AML-193 (cell line): ENCODE measurements at places on chromosomes 11 and 22.

GRCh38 chr11:60931917-60932316 is 7.7 kb downstream of the TMEM132A start:
- DNase-seq = no peak

DNA sequence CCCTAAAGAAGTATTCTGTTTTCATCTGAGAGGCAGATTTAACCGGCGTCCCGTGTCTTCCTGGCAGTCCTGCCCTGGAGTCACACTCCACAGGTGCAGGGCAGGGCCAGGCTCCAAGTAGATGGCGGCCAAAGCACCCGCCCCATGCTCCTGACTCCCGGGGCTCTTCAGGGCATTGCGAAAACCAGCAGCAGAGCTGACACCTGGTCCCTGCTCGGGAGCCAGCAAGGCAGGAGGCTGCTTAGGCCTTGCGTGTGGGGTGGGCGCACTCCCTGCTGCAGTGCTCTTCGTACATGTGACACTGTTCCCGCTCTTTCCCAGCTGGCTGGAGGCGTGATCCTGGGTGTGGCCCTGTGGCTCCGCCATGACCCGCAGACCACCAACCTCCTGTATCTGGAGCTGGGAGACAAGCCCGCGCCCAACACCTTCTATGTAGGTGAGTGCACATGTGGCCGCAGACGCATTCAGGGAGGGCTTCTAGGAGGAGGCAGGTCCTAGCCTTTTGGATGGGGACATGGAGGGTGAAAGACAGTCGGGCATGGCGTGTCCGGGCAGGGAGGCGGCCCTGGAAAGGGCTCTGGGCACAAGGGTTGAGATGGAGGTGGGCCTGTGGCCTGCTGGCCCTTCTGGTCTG is 10.3 kb upstream of the TSSC4 start:
- no peak for DNase-seq

DNA sequence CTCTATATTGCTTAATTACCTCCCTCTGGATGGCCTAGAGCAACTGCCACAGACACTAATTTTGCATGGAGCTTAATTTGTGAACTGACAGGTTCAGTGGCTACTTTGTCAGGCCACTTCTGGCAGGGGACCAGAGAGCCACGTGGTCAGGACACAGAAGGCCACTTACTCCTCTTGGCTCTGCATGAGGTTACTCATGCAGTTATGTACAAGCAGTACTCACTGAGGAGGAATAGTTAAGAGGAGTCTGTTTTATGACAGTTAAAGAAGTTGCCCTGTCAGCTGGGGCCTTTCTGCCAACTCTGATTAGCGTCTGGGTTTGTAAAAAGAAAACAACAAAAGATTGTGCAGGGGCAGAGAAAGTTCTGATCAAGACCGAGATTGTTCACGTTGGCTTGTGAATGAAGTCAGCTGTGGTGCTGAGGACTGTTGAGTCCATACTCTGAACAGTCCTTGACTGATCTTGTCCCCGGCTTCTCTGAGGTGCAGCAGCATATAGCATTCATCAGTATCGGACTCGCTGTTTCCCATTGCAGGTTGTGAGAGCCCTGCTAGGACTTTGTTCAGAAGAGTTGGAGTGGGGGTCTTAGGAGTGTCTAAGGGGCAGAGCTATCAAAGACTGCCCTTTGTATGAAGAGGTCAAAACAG is 41.4 kb downstream of the PPFIBP2 start:
- DNase-seq = no peak

DNA sequence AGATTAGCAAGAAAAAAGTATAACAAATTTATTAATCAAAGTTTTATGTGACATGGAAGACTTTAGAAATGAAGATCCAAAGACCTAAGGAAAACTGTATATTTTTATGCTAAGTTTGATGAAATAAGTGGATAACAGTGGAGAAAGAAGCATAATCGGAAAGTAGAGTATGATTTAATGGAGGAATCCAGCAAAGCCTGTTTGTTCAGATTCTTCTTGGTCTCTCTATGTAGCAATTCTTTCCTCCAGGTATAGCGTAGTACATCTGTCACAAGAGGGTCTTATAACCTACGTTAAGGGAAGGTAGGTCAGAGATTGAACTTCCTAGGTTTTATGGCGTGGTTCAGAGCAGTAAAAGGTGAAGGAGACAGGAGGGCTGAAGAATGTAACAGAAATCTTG is 600.6 kb upstream of the CHORDC1 start:
- DNase-seq = no peak

DNA sequence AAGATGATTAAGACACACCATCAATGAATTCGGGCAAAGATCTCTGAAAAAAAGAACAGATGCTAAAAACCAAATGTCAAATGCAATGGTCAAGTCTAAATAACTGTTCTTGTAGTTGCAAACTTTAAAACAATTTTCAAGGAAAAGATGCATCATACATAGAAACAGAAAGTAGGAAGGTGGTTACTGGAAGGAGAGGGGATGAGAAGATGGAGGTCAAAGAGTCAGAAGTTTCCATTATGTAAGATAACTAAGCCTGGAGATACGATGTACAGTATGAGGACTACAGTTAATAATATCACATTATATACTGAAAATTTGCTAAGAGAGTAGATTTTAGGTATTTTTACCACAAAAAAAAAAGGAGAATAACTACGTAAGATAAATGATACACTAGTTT is 27.1 kb downstream of the CWF19L2 start:
- DNase-seq = no peak

GRCh38 chr11:36019005-36019596 is 75.2 kb downstream of the LDLRAD3 start:
- DNase-seq = no peak

- DNase-seq = no peak
Observed at GRCh38 chr11:28043930-28044709, 63.8 kb downstream of the KIF18A start.

DNA sequence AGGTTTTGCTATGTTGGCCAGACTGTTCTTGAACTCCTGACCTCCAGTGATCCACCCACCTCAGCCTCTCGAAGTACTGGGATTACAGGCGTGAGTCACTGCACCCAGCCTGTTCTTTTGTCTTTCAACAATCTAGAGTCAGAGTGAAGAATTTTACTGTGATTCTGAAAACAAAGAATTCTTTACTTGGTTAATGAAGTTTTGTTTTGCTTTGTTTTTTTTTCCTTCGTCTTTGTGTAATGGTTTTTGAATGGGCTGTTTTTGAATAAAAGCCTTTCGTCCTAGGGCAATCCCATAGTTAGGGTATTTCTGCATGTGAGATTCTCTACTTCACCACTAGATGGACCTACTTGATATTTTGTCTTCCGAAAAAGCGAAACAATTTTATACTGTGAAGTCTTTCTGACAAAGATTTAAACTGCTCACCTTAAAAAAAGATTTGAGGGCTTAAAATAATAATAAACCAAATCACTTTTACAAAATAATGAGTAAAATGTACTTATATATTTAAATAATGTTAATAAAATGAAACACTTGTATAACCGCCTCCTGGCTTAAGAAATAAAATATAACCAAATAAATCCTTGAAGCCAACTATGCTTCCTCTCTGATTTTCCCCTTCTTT is 43.4 kb upstream of the SC5D start:
- peak; percentile 49 for DNase-seq

DNA sequence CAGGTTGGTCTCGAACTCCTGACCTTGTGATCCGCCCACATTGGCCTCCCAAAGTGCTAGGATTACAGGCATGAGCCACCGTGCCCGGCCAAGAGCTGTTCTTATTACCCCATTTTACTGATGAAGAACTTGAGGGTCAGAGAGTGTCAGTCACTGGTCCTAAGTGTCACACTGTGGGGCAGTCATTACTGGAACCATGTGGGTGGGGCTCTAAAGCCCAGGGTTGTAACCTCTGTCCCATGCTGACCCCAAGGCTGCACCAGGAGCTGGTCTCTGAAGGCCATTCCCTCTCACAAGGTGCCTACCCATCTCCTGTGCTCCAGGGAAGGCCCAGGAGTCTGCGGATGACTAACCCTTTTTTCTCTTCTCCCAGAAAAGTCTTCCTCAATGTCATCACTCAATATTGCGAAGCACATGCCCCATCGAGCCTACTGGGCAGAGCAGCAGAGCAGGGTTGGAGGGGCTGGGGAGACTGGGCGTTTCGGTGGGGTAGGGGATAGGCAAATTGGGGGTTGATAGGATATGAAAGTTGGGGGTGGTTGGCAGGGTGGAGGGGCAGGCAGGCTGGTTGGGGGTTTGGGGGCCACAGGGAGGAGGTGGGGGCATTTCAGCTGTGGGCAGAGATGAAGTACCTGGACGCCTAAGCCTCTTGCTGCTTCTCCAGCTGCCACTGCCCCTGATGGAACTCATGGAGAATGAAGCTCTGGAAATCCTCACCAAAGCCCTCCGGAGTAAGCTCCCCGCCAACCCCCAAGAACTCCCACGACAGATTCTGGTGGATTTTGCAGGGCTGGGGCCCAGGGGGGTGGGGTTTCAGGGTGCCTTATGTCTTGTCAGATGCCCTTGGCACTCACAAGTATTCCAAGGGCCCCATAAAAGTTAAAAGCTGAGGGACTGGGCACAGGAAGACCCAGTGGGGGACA is 2.0 kb upstream of the ESRRA start:
- DNase-seq = no peak

- DNase-seq = peak; percentile 15
Observed at GRCh38 chr11:134260503-134260902, 7.1 kb downstream of the ACAD8 start.

GRCh38 chr11:74450318-74450717 is 17.0 kb downstream of the KCNE3 start:
- no peak for DNase-seq

GRCh38 chr11:13152736-13153541 is 124.7 kb upstream of the BMAL1 start:
- no peak for DNase-seq

DNA sequence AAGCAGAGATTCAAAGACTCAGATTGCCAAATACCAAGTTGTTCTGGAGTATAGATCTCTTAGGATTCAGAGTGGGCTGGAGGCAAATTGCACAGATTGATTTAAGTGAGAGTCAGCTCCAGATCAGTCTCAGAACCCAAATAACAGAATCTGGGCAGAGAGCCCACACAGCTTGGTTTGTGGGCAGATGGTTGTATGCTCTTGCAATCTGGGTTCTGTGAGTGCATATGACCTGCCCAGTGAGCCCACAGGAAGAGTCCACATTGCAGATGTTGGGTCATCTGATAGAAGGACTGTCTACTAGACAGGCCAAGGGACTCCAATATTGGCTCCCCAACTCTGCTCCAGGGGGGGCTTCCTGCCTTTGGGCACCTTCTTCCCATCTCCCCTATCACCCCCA is 65.9 kb downstream of the ADAMTS15 start:
- no peak for DNase-seq

DNA sequence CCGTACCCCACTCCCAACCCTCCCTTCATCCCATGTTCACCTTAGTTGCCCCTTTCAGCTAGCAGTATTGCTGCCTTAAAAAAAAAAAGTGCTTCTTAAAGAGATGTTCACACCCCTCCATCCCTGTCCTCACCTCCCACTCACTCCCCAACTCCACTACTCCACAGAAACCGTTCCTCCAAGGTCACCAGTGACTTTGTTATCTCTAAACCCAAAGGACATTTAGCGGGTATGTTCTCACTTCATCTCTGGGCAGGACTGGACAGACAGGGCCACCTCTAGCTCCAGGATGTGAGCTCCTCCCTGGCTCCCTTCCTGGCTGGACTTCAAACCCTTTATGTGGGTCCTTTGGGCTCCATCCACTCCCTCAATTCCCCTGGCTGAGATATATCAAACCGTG is 6.4 kb upstream of the RCOR2 start:
- DNase-seq = no peak

GRCh38 chr11:65611028-65611757 is 2.8 kb downstream of the MAP3K11 start:
- DNase-seq = peak; percentile 77

DNA sequence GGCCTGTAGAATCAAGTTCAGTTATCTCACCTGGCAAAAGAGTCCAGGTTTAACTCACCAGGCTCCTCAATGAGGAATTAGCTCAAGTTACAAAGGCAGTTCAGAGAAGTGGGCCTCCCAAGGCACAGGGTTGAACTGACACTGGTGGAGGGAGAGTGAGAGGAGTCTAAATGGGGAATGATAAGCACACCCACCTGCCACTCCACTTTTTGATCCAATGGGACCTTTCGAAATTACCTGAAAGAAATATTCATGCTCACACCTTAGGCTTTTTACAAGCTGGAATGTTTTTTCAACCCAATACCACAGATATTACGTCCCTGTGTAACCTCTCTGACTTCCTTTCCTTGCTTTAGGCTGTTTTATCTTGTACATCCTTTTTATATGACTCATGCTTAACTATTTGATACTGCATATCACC is 642.7 kb upstream of the TENM4 start:
- DNase-seq = no peak

DNA sequence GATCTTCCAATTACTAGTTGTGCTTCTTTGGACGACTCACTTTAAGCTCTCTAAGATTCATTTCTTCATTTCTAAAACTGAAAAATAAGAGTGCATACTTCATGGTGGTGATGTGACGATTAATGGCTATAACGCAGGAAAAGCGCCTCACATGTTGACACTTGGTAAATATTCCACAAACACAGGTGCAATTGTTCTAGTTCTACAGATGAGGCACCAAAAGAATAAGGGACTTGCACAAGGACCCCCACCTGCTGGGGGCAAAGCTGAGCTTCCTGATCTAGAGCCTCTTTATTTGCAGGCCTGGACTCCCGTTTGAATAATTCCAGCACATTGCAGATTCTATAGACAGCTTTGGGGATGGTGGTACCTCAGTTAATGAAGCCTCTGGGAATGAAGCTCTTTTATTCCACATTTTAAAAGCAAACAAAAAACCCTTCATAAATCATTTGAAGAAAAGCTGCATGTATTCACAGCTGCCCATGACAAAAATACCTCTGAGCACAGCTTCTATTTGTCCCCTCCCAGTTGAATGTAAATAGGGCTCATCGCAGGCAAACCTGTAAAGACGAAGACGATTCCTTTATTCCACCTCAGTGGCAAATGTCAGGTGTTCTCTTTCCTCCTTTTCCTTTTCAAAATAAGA is 14.9 kb upstream of the CADM1 start:
- DNase-seq = no peak

GRCh38 chr22:27283714-27284113 is 517.8 kb downstream of the MN1 start:
- DNase-seq = no peak

DNA sequence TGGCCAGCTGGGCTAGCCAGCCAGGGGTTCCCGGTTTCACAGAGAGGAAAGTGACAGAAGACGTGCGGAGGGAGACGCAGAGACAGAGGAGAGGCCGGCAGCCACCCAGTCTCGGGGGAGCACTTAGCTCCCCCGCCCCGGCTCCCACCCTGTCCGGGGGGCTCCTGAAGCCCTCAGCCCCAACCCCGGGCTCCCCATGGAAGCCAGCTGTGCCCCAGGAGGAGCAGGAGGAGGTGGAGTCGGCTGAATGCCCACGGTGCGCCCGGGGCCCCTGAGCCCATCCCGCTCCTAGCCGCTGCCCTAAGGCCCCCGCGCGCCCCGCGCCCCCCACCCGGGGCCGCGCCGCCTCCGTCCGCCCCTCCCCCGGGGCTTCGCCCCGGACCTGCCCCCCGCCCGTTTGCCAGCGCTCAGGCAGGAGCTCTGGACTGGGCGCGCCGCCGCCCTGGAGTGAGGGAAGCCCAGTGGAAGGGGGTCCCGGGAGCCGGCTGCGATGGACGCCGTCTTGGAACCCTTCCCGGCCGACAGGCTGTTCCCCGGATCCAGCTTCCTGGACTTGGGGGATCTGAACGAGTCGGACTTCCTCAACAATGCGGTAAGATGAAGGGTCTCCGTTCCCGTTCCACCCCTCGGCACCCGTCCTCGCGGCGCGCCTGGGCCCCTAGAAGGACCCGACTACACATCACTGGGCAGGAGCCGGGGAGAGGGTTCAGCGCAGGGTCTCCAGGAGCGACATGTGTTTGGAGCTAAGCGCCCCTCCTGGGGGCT is at the start of gene CREB3L1:
Gene CREB3L1, plus strand, starts transcription at position 41 of the 765 bp plus-strand sequence. Its CDS starts 450 bp downstream, at position 491.
- no peak for DNase-seq
